ENCODE measurements at places on chromosomes 6 and 20.

DNA sequence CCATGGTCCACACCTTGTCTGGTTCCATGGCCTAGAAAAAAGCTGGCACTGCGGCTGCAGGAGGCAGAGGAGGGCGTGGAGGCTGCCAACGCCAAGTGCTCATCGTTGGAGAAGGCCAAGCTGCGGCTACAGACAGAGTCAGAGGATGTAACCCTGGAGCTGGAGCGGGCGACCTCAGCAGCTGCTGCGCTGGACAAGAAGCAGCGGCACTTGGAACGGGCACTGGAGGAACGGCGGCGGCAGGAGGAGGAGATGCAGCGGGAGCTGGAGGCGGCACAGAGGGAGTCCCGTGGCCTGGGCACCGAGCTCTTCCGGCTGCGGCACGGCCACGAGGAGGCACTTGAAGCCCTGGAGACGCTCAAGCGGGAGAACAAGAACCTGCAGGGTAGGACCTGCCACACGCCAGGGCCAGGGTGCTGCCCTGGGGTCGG lies 43.4 kb downstream of the MYH7B start:
- no peak for DNase-seq

DNA sequence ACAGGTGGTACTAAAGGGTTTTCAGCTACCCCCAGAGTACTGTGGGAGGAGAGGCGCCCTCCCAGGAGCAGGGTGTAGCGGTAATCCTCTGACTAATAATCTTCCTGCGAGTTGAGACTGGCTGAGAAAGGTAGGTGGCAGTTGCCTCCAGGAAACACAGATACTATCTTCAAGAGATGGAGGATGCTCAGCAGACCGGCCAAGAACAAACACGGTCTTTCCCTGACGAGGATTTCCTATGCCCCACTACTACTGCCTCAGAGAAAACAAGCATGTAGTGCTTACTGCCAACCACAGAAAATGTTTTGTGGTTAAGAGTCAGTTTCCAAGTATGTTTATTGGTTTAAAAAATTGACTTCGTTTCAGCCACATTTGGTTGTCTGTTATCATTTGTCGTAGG lies 26.8 kb downstream of the C6orf89 start:
- DNase-seq = peak; percentile 42

DNA sequence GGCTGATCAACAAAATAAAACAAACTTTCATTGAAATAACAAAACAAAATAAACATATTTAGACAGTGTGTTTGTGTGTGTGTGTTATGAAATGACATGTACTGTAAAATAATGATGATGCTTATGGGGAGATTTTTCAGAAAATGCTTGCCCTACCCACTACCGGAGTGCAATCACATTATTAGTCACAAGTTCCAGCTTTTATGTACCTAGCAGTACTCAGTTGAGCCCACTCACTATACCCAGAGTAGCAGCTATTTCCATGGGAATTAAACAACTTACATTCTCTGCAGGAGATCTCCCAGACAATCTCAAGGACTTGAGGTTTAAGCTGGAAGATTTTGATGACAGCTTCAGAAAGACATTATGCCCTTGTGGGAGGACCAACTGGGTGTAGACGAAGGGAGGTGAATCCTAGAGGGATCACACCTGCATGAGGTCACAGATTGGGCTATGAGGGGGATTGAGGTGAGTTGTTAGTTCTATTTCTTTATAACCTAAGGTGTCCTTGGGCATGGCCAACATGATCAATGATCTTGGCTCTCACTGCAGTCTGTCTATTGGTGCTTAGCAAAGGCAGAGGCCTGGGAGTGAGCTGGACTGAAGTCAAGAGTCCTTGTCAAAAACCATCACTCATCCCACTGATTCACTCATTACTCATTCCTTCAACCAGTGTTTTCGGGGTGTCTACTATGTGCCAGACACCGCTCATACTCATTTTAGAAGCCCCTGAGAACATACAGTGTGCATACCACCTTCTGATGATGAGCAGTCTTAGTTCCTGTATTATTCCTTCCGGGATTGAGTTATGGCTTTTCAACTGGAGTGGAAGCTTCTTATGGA lies 6.7 kb upstream of the CLIC5 start:
- DNase-seq = no peak

- no peak for DNase-seq
These were observed 31.9 kb downstream of the HLA-DMB start for GRCh38 chr6:32908897-32909296.
